ENCODE measurements at places on chromosomes 1 and 21. TPM values are rescaled to one million over a fixed set of nuclear protein-coding genes. Genes with fewer than 3 reads are reported as not detected.

KRTAP6-1 gene
- not detected for total RNA-seq

SH3BP5L gene
- total RNA-seq: 24.1 TPM

SPRR2G gene
- not detected for total RNA-seq

ODR4 gene
- 10.6 TPM for total RNA-seq

SPATA1 gene
- total RNA-seq: not detected

SLC25A34 gene
- total RNA-seq: 0.83 TPM

HES5 gene
- not detected for total RNA-seq

C1orf74 gene
- 3.2 TPM for total RNA-seq

CRP gene
- not detected for total RNA-seq

MAN1C1 gene
- not detected for total RNA-seq

ERMAP gene
- 1.6 TPM for total RNA-seq

HES3 gene
- not detected for total RNA-seq

MAP10 gene
- 8.2 TPM for total RNA-seq

LIX1L gene
- total RNA-seq: 35.8 TPM

F5 gene
- total RNA-seq: not detected

SHE gene
- total RNA-seq: not detected

LCE2C gene
- not detected for total RNA-seq

NBPF14 gene
- total RNA-seq: 1.7 TPM

MUL1 gene
- total RNA-seq: 15.9 TPM

VCAM1 gene
- total RNA-seq: not detected

GBP7 gene
- not detected for total RNA-seq

CFHR3 gene
- total RNA-seq: not detected

PCP4L1 gene
- total RNA-seq: not detected

ZBTB7B gene
- 17.1 TPM for total RNA-seq

PKNOX1 gene
- total RNA-seq: 28.1 TPM

IGSF3 gene
- not detected for total RNA-seq

AMY1B gene
- total RNA-seq: not detected
